GM12864 (cell line): ENCODE measurements at places on chromosomes 7 and 10.

GRCh38 chr7:29434380-29434768 lies 129.3 kb upstream of the PRR15 start:
- no peak for DNase-seq

GRCh38 chr7:142554560-142555532 lies 194.4 kb upstream of the PRSS1 start:
- DNase-seq, result no peak

GRCh38 chr10:13296476-13296875 lies 3.4 kb downstream of the PHYH start:
- DNase-seq, result no peak

- DNase-seq, result no peak
Measured at GRCh38 chr10:98949306-98949705, 286.3 kb downstream of the HPSE2 start.

- DNase-seq, result no peak
Measured at GRCh38 chr10:25867321-25867720, 66.7 kb upstream of the MYO3A start.

DNA sequence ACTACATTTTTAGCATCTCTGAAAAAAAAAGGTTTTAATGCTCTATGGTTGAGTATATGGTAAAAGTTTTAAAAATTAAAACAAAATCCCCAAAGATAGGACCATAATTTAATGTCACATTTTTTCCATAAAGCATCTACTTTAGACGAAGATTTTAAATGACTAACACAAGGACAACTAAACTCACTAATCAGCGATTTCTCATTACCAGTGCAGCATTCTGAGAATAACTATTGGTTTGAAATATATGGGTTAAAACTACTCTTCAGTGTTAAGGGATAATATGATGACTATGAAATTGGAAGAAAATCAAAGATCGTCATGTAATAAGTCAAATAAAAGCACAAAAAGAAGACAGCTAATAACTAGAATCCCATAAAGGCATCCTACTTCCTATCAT lies 118.4 kb downstream of the CNOT4 start:
- no peak for DNase-seq

- no peak for DNase-seq
Measured at GRCh38 chr10:129694691-129695243, 227.7 kb downstream of the MGMT start.

- DNase-seq, result no peak
Measured at GRCh38 chr10:88424881-88425280, 158.2 kb downstream of the RNLS start.

DNA sequence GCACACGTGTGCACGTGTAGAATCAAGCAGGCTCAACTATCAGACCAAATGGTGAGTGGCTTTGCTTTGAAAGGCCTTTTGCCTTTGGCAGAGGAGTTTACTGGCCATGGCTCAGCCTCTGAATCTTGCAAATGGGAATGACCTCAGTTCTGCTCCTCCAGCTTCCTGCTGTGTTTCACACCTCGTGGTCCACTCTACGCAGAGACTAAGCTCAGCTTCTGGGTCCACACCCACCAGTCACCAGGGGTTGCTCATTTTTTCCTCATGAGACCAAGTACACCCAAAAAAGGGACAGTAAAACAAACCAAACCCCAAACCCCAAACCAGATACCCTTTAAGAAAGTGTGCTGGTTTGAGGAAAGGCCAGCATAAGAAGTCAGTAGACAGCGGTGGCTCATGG lies 236.4 kb downstream of the DNAJB6 start:
- DNase-seq, result no peak

DNA sequence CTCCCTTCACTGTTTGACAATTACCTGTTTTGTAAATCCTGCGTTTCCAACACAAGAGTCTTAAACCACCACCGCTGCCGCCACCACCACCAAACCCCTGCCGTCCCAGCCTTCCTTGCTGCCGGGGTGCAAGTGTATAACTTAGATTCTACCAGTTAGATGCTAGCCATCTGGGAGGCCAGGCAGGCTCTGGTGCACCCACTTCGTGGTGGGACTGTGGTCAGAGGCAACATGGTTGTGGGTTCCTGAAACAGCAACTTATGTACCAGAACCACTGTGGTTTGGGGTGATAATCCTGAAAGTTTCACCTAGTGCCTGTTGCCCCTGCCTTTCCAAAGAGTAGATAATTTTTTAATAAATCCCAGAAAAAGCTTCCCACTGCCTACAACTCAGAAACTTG lies 510.5 kb downstream of the CCSER2 start:
- no peak for DNase-seq

DNA sequence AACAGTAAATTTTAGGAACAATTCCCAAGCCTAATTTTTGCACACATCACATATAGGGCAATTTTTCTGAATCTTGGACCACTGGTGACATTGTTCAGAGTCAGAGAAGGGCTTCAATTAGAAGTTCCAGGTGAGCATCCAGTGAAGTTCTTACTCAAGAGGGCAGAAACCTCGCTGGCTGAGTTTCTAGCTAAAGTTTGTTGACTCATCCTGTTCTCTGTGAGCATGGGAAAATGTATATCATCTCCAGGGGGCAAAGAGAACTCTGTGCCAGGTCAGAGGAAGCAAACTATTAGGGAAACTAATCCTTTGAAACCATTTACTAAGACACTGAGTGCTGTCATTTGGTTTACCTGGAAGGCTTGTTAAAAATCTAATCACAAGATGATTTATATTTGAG lies 695.6 kb upstream of the IGFBP3 start:
- no peak for DNase-seq

- DNase-seq, result no peak
Measured at GRCh38 chr7:97020996-97021746, 3.5 kb downstream of the DLX5 start.

GRCh38 chr10:71880425-71881306 lies 29.6 kb upstream of the PSAP start:
- no peak for DNase-seq

DNA sequence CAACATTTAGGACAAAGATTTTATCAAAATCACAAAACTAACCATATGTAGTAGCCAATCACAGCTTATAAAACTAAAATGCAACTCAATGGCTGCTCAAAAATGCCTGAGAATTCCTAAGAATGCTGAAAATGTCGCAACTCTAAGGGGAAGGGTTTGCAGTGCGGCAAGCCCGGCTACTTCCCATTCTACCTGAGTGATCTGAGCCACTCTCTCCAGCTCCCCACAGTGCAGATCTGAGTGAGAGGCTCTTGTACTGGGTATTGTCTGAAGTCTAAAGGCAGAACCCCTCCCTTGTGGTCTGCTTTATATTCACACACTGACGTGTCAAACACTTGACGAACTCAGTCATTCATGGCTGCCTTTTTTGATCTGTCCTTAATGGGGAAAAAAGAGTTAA lies 28.9 kb downstream of the RAB11FIP2 start:
- no peak for DNase-seq

DNA sequence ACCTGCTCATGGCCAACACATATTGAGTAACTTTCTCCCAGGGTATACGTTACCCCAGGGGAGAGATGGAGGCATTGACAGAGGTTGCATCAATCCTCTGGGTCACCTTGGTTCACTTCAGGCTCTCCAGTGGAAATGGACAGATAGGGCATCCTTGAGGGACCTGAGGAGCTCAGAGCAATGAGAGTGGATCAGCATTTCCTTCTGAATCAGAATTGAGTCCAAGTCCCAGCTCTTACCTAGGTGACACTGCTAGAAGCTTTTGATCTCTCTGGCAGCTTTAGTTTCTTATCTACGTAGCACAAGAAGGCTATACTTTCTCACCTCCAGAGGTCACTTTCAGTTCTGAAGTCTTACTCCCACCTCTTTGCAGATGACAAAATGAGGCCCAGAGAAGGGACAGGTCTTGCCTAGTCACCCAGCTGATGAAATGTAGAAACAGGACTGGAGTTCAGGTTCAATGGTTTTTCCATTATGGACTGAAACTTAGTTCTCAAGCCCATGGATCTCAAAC lies 35.2 kb downstream of the PANK1 start:
- peak; percentile 56 for DNase-seq

GRCh38 chr7:100691676-100692577 lies 2.1 kb downstream of the GIGYF1 start:
- DNase-seq, result no peak

- no peak for DNase-seq
Measured at GRCh38 chr7:106965108-106965507, 79.4 kb upstream of the PRKAR2B start.

DNA sequence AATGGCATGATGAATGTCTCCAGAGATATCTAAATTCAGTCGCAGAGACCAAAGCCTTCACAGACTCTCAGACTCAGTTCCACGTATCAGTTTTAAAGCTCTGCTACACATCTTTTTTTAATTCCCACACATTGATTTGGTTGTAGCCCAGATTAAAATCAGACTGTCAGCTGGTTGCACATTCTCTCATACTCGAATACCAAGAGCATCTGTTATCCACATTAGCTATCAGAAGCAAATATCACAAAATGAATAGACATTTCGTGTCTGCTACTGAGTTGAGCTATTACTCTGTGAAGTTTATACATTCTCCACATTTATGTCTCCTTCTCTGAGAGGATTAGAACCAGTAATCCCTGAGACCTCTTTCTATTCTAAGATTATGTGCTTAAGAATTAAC lies 229.2 kb downstream of the GPAM start:
- DNase-seq, result no peak

- no peak for DNase-seq
Measured at GRCh38 chr7:142882338-142882678, 3.2 kb downstream of the TRPV6 start.

- DNase-seq, result no peak
Measured at GRCh38 chr10:102962267-102962666, 44.2 kb downstream of the CNNM2 start.

- no peak for DNase-seq
Measured at GRCh38 chr7:110839866-110840265, 251.1 kb upstream of the LRRN3 start.

DNA sequence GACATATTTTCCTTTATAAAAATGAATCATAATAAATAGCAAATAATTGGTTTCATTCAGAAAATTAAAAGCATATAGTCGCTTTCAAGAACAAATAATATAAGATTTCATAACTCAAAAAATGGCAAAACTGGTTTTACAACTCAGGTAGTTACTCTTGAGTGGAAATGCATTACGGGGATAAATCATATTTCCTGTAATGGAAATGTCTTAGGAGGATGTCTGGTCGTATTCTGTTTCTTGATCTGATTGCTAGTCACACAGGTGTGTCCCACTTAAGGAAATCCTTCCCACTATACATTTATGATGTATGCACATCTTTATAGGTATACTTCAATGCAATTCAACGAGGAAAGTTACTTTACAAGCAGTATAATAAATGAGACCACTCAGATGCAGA lies 20.7 kb downstream of the NRAP start:
- DNase-seq, result no peak

DNA sequence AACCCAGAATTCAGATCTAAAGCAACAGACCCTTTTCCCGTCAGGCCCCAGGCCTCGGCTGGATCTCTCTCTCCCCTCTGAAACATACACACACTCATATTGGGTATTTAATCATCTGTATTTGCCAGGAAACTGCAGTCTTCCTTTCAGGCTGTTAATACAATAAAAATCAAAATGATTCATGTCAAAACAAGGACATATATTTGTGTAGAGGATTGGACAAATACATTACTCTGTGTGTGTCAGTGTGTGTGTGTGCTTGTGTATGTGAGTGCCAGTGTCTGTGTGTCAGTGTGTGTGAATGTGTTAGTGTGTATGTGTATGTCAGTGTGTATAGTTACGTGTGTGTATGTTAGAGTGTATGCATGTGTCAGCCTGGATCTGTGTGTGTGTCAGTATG lies 90.8 kb downstream of the JCAD start:
- no peak for DNase-seq

- DNase-seq, result no peak
Measured at GRCh38 chr7:12754179-12754578, 66.7 kb downstream of the ARL4A start.

DNA sequence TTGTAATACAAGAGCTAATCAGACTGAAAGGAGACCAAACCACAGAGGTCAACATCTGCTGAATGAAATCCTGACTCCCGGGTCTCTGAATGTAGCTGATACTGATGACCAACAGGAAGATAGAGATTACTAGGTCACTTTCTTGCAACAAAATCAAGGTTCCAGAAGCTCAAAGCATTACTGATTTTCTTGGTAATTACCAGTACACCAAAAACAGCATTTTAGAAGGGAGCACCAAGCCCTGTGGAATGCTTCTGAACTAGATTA lies 177.7 kb downstream of the SLC25A13 start:
- DNase-seq, result no peak

DNA sequence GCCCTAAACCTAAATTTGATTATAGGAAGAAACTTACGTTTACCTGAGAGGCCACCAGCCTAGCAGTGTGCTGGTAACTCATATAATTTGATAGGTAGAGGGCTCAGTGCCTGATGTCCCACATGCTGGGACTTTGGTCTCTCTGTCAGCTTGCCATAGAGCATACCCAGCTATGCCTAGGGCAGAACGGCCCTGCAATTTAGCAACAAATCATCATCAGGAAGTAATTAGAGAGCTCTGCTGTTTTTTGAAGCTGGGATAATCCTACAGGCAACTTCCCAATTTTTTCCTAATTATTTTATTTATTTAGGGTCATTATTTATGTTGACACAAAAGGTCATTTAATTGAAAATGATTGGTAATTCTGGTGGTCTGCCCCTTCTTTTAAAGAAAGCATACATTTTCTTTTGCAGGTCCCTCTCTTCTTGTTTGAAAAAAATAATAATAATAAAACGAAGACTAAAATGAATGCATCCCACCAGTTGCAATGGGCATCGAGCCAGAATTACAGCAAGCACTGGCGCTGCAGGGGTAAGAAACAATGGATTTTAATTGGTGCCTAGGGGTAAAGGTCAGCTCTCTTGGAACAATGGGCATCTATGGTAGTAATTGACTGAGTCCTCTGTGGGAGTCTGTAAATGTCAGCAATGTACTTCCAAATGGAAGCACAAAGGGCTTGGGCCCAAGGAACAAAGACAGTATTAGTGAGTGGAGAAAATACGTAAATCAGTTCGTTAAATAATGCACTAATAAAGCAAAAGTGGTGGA lies 348.0 kb downstream of the SORCS1 start:
- no peak for DNase-seq

- no peak for DNase-seq
Measured at GRCh38 chr10:12594448-12594944, 245.1 kb downstream of the CAMK1D start.

GRCh38 chr7:108385834-108386422 lies 70.3 kb downstream of the NRCAM start:
- no peak for DNase-seq

DNA sequence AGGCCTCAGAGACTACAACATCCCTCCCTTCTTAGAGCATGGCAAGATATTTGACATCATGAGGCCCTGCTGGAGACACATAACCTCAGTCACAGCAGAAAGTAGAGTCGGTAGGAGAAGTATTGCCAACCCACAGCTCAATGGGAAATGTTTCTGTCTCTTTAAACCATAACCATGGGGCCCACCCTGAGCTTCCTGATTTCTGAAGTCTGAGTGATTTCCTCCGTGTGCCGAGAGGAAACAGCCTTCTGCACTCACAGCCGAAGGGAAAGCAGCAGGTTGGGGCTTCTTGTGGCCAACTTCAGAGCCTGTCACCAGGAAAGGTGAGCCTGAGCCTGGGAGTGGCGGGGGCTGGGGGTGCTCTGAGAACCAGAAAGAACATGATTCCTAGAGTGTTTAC lies at the start of gene GIMAP1:
GIMAP1 (plus strand) TSS at position 246 of the 400 bp plus-strand sequence. CDS start 2,435 bp downstream, outside the sequence.
- DNase-seq, result peak; percentile 44
